ENCODE measurements at places on chromosomes 13 and 19.

- no peak for DNase-seq
Observed at GRCh38 chr19:18898081-18898606, 2.2 kb upstream of the CERS1 start.

DNA sequence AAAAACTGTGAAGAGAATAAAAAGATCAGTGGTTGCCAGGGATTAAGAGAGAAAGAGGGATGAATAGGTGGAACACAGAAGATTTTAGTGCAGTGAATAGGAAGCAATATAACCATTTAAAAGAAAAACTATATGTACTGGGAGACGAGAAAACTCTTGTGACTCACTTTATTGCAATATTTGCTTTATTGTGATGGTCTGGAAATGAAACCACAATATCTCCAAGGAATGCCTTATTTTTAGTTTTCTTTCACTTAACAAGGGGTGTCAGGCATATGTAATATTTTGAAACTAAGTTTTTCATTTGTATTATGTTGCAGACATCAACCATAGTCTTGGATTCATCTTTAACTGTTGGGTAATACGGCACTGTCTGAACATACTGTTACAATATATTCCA, 1308.2 kb downstream of the PCDH9 start:
- no peak for DNase-seq

- peak; percentile 68 for DNase-seq
Observed at GRCh38 chr19:10260141-10260584, 8.1 kb downstream of the MRPL4 start.

DNA sequence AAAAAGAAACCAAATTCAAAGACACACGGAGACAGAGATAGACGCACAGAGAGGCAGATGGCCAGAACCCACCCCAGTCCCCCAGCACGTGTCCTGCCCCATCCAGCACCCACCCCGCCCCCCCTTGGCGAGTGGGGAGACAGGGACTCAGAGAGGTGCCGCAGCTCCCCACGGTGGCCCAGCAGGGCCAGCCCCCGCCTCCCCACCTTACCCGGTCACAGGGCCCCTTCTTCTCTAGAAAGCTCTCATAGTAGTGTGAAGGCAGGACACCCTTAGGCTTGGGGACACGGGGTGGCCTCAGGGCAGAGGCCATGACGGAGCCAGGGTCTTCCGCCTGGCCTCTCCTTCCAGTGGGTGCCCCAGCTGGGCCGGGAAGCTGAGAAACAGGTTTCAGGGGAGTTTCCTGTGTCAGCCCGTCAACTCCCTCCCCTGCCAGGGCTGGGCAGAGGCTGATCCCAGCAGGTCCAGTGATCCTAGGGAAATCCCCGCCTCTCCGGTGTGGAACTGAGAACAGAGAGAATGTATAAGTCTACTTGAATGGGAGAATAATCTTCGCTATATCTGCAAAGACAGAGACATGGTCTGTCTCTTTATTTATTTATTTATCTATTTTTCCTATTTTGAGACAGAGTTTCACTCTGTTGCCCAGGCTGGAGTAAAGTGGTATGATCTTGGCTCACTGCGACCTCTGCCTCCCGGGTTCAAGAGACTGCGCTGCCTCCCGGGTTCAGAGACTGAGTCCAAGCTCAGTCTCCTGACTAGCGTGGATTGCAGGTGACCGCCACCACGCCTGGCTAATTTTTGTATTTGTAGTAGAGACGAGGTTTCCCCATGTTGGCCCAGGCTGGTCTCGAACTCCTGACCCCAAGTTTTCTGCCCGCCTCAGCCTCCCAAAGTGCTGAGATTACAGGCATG, at the start of gene STAP2:
Gene STAP2, minus strand, starts transcription at position 387 of the 915 bp plus-strand sequence. Its CDS starts 74 bp downstream, at position 313.
- DNase-seq: no peak

GRCh38 chr13:44354884-44355283, 18.7 kb upstream of the SERP2 start:
- DNase-seq: no peak

DNA sequence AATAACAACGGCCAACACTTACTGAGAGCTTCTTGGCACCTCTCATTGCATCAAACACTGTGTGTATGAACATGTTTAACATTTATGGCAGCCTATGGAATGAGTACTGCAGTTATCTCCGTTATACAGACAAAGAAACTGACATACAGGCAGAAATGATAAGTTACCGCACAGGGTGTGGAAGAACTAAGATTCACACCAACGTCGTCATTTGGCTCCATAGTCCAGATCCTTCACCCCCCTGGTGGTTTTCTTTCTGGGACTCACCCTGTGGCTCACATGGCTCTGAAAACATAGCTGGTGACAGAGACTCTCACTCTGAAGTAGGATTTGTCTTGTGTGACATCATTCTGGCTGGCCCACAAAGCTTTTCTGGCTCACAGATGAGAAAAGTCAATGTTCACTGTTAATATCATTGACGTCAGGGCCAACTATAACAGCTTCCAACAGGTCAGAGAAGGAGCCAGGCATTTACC, 230.1 kb downstream of the DLEU7 start:
- no peak for DNase-seq

DNA sequence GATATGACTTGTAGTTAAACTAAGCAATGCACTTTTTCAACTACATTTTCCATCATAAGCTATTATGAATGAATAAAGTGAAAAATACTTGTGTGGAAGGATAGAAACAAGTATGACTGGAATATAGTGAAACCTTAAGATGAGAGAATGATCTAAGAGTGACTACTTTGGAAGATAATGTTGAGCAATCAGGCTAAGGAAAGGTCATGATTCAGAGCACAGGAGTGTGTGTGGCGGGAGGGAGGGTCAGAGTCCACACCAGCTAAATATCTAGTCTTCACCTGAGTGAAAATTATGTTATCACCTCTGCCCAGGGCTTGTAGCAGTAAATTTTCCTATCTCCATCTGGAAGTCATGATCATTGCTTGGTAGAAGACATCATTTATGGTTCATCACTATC, 833.4 kb upstream of the ATXN8OS start:
- no peak for DNase-seq

GRCh38 chr13:28499609-28500008, 4.7 kb upstream of the FLT1 start:
- no peak for DNase-seq

GRCh38 chr13:32211813-32212212, 103.3 kb downstream of the ZAR1L start:
- DNase-seq: no peak

GRCh38 chr13:31201341-31202031, 1.7 kb downstream of the B3GLCT start:
- DNase-seq: no peak

DNA sequence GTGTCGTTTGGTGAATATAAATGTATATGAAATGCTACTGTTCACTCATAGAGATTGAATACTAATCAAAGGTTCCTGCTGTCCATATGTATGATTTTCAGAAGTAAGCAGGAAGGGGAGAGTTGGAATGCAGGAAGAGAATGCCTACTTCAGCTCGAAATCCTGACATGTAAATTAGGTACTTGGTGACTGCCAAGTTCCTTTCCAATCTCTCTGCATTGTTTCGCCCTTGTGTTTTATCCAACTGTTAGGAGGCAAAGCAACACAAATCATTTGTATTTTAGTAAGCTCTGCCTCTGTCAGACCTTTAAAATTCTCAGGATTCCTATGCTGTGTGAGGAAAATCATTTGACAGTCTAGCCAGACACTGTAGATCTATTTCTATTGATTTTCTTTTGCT, 9.0 kb downstream of the STARD13 start:
- DNase-seq: no peak

Measured in stimulated activated CD4-positive, alpha-beta T cell treated with anti-CD3 and anti-CD28 coated beads, TNF-alpha, amount 100 ng/mL, for 48 hours (primary cell).